ENCODE measurements at places on chromosomes 1 and 21. TPM values are rescaled to one million over a fixed set of nuclear protein-coding genes. Genes with fewer than 3 reads are reported as not detected.

GRCh38 chr1:56817716-56818463, 1.3 kb downstream of the FYB2 start:
- no peak for DNase-seq

Gene TPTE
- total RNA-seq: not detected

Gene GREM2
- 8.8 TPM for total RNA-seq

DNA sequence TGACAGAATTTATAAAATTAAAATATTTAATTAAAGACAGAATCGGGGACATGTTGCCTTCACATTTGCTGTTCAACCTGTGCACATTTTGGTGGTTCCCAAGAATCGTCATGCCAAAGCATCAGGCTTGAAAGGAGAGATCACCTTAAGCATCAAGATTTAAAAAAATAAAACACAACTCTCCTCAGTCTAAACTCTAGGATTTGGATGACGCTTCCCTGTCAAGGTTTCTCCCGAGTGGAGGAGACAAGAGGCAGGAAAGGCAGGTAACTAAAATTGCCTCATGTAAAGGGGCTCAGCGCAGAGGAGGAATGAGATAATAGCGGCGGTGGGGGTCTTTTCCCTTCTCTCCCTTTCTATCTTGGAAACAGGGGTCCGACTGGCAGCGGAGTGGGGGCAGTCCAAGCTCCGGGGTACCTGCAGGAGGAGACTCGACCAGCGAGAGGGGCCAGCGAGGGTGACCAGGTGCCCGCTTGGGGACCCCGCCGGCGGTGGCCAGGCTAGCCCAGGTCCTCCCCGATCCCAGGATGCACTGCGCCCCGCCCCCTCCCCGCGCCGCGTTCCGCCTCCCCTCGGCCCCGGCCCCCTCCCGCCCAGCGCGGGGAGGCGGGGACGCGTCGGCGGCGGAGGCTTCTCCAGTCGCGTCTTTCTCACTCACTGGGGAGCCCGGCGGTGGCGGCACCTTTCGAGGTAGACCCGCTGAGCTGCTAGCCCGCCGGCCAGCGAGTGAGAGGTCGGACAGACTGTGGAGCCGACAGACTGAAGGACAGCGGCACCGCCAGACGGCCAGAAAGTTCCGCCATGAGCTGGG, at the start of gene FNBP1L:
TSS of gene FNBP1L (plus strand) at position 638 of the 811 bp plus-strand sequence. CDS start at position 802, 164 bp downstream.
- no peak for DNase-seq
